ENCODE measurements at places on chromosomes 4 and X. TPM values are rescaled to one million over a fixed set of nuclear protein-coding genes. Genes with fewer than 3 reads are reported as not detected.

The MGAT4D gene
- not detected for total RNA-seq

The ATOH1 gene
- not detected for total RNA-seq

The DGKK gene
- total RNA-seq, result not detected

The FMR1NB gene
- not detected for total RNA-seq

The CT47C1 gene
- not detected for total RNA-seq

The UGT2B15 gene
- total RNA-seq, result not detected

- no peak overlapping the region for H3K27ac ChIP-seq
- no peaks in the 10 kb centered on the region for H3K36me3 ChIP-seq
- H3K4me3 ChIP-seq, result no peak overlapping the region
- no peaks in the 10 kb centered on the region for H3K27me3 ChIP-seq
These were observed 492.1 kb downstream of the PCDH10 start for GRCh38 chr4:133641191-133641590.

DNA sequence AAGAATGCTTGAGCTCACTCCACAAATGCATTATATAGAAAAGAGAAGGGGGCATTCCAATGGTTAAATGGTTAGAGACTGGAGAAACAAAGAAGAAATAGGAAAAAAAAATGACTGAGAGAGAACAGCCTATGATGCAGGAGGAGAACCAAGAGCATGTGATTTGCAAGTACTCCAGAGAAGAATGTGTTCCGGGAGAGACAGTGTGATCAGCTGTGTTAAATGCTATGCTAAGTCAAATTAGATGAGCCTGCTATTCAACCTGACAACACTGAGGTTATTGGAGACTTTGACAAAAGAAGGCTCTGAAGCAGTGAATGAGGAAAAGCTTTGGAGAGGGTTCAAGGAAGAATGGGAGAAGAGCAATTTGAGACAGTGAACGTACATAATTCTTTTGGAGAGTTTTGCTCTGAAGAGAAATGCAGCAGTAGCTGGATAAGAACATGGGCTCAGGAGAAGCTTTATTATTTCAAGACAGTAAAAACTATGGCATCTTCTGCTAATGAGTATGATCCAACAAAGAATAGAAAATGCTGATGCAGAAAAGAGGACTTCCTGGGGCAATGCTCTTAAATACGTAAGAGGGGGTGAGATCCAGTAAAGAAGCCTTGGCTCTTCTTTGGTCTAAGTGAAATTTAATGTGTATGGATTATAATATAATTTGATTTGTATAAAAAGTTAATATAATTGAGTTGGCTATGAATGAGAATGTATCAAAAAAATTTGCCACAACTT is 66.3 kb downstream of the PPP3CA start:
- no peaks in the 10 kb centered on the region for H3K27me3 ChIP-seq
- no peaks in the 10 kb centered on the region for H3K36me3 ChIP-seq
- H3K4me3 ChIP-seq, result no peak overlapping the region
- H3K4me1 ChIP-seq, result peaks cover 8% of the 10 kb centered on the region
- no peak overlapping the region for H3K27ac ChIP-seq
- no peak for DNase-seq

DNA sequence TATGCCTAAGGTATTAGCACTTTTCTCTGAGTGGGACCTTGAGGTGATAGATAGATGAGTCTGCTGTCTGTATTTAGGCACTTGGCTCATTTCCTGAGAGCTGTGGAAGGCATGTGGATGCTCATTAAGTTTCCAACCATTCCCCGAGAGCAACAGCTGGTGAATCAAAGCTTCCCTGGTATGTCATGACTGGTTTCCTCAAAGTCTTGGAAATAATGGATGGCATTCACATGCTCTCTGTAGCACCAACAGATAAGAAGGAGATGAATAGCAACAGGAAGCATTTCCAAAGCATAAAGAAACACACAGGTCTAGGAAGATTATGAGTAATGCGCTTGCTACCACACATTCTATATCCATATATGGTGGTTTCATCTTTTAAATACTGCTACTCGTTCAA is 118.3 kb upstream of the ETNPPL start:
- peaks cover 2% of the 10 kb centered on the region for H3K4me1 ChIP-seq
- no peak overlapping the region for H3K27ac ChIP-seq
- DNase-seq, result peak; percentile 44
- no peaks in the 10 kb centered on the region for H3K36me3 ChIP-seq

- H3K27me3 ChIP-seq, result no peaks in the 10 kb centered on the region
- H3K27ac ChIP-seq, result peak overlapping the region; percentile 92
- peak; percentile 97 for DNase-seq
These were observed 193.0 kb upstream of the C1QTNF7 start for GRCh38 chr4:15234856-15235126.

DNA sequence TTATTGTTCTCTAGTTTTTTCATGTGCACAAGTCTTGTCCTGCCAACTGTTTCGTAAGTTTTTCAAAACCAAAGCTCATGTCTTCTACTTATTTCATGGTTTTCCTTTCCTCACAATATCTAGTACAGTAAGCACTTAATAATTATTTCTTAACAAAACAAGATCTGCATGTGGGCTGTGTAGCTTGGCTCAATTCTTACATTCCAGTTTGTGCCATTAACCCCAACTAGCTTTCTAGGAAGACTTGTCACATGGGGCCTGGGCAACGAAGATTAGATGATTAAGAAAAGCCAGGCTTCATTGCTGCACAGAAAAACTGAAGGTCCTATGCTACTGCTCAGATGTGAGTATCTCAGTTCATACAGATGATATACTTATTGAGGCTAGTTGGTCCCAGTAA is 155.3 kb upstream of the TEX13A start:
- DNase-seq, result peak; percentile 10
- no peaks in the 10 kb centered on the region for H3K27me3 ChIP-seq
- no peak overlapping the region for H3K4me3 ChIP-seq
- no peaks in the 10 kb centered on the region for H3K4me1 ChIP-seq

- no peaks in the 10 kb centered on the region for H3K4me1 ChIP-seq
- H3K36me3 ChIP-seq, result no peaks in the 10 kb centered on the region
- peaks cover 4% of the 10 kb centered on the region for H3K27me3 ChIP-seq
- H3K4me3 ChIP-seq, result no peak overlapping the region
- no peak for DNase-seq
These were observed 15.4 kb upstream of the OCIAD1 start for GRCh38 chr4:48815483-48815882.

DNA sequence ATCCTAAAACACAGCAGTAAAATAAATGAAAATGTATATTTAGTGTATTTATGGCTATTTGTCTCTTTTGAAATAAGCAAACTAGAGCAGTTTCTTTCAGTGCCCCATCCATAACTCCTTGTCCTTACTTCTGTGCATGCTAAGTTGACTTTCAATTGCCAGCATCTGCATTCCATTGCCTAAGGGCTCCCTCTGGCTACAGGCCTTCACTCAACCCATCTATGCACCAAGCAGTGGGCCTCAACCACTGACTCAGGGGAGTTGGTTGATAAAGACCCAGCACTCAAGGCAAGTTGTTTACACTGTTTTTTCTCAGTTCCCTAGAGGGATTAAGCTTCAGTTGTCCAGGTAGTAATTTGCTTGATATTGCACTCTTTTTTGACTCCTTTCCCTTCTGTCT is 265.7 kb downstream of the IQCM start:
- H3K27ac ChIP-seq, result no peak overlapping the region
- peak; percentile 15 for DNase-seq
- no peaks in the 10 kb centered on the region for H3K27me3 ChIP-seq
- no peaks in the 10 kb centered on the region for H3K36me3 ChIP-seq
- H3K4me1 ChIP-seq, result no peaks in the 10 kb centered on the region

GRCh38 chrX:153771415-153772315 is 7.6 kb downstream of the PLXNB3 start:
- no peaks in the 10 kb centered on the region for H3K36me3 ChIP-seq
- no peak overlapping the region for H3K27ac ChIP-seq
- no peaks in the 10 kb centered on the region for H3K27me3 ChIP-seq

DNA sequence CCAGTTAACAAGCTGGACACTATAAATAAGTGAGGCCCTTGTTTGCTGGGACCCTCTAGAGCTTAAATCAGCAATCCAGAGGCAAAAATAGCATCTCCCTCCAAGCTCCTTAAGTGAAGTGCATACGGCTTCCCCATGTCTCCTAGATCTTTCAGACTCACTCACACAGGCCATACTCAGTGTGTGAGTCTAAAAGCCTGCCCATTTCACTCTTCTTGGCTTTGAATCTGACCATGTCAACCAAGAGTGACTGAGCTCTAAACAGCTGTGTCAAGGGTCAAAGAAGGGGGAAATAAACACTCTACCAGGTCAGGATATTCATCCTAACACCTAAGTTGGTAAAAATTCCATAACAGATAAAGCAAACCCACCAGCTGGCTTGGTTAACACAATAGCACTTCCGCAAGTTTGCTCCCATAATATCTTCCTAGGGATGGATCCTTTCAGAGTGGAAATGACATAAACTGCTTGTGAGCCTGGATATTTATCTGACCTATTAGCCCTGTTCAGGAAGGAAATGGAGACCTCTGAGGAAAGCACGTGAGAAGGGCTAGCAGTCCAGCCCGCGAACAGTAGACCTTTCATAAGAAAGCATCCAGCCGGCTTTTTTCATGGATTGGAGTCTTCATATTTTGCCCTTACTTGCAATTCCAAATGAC is 65.6 kb downstream of the MID1 start:
- H3K36me3 ChIP-seq, result no peaks in the 10 kb centered on the region
- no peak overlapping the region for H3K4me3 ChIP-seq
- H3K4me1 ChIP-seq, result no peaks in the 10 kb centered on the region
- H3K27ac ChIP-seq, result no peak overlapping the region

DNA sequence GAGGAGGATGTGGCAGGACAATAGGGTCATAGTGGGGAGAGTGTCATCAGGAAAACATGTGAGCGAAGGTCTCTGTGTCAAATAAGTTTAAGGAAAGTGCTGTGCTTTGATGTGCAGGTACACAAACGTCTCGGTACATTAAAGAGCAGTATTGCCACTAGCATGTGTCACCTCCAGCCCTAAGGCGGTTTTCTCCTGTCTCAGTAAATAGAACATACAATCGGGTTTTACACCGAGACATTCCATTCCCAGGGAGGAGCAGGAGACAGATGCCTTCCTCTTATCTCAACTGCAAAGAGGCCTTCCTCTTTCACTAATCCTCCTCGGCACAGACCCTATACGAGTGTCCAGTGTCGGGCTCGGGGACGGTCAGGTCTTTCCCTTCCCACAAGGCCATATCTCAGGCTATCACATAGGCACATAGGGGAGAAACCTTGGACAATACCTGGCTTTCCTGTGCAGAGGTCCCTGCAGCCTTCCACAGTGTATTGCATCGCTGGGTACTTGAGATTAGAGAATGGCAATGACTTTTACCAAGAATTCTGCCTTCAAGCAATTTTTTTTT is 684.5 kb downstream of the PDHA2 start:
- no peaks in the 10 kb centered on the region for H3K4me1 ChIP-seq
- H3K27ac ChIP-seq, result no peak overlapping the region
- DNase-seq, result no peak
- H3K4me3 ChIP-seq, result no peak overlapping the region

DNA sequence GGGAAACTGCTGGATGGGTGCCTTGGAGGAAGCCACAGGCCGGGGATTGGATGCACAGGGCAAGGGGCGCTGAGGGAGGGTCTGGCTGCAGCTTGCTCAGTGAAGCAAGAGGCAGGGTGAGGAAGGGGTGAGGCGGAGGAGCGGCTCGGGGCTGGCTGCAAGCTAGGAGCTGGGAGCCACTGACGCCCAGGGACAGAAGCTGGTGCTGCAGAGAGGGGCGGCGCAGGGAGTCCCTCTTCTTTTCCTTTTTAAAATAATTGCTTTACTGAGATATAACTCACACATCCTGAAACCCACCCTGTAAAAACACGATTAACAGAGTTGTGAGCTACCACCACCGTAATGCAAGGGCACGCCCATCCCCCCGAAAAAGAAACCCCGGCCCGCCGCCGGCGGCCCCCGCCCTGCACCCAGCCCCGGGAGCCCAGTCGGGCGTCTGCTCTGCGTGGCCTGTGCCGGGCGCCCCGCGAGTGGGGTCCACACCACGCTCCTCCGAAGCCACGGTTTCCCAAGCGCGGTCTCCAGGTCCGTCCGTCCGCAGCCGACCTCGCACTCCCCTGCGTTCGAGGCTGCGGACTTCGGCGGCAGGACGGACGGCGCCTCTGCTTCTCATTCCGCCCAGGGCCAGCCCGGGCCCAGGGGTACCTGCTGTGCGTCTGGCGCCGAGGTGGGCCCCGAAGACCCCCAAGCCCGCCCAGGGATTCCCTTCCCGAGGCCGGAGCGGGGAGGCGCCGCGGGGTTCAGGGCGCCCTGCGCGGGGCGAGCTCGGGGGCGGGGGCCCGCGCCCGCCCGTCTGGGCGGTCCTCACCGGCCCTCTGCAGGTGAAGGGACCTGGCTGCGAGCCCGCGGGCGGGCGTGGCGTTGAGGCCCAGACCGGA is 866 bp upstream of the UVSSA start:
- H3K4me1 ChIP-seq, result peaks cover 5% of the 10 kb centered on the region
- H3K27me3 ChIP-seq, result no peaks in the 10 kb centered on the region
- peak overlapping the region; percentile 82 for H3K27ac ChIP-seq
- H3K4me3 ChIP-seq, result peak overlapping the region; percentile 82

- H3K4me1 ChIP-seq, result peaks cover 2% of the 10 kb centered on the region
- peaks cover 2% of the 10 kb centered on the region for H3K36me3 ChIP-seq
- peak; percentile 60 for DNase-seq
These were observed 39.9 kb downstream of the TXLNG start for GRCh38 chrX:16826207-16826606.

GRCh38 chrX:2500803-2501558 is at the start of the genes DHRSX and ZBED1:
Gene DHRSX (minus strand): TSS chrX:2500976. CDS start chrX:2500925, 51 bp downstream.
Gene ZBED1 (minus strand): TSS chrX:2500976. CDS start chrX:2490719, 10,257 bp downstream.
- H3K4me3 ChIP-seq, result peak within 1 kb of the TSS; percentile 73
- no peaks in the 10 kb centered on the region for H3K27me3 ChIP-seq
- H3K36me3 ChIP-seq, result no peaks in the 10 kb centered on the region

GRCh38 chrX:29617276-29617675 is 598.1 kb upstream of the MAGEB2 start:
- no peaks in the 10 kb centered on the region for H3K27me3 ChIP-seq
- peak; percentile 31 for DNase-seq
- no peaks in the 10 kb centered on the region for H3K4me1 ChIP-seq
- H3K36me3 ChIP-seq, result no peaks in the 10 kb centered on the region
- no peak overlapping the region for H3K27ac ChIP-seq

DNA sequence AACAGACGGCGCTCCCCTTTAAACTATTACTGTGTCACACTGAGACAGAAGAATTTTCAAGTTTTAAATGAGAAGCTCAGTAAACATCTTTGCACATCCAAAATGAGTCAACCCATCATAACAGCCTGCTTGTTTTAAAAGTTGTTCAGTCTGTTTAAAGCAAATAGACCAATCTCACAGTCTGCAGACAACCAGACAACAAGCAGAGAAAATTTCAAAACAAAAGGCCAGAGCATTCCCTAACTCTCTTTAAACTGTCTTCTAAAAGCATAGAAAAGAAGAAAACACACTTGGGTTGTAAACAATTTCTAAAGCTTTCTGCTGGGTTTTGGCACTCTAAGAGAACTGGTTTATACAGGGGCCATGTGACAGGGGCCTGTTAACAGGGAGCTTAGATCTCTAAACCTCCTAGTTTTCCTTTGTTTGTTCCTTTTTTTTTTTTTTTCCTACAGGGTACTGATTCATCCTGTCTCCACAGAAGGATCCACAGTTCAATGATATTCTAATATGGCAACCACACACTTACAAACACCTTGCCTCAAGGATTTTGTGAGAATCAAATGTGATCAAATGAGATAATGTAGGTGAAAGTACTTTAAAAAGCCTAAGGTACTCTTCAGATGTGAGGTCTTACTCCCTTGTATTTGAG is 100.8 kb upstream of the MAML3 start:
- no peak overlapping the region for H3K27ac ChIP-seq
- peaks cover 21% of the 10 kb centered on the region for H3K4me1 ChIP-seq
- no peaks in the 10 kb centered on the region for H3K27me3 ChIP-seq
- no peak overlapping the region for H3K4me3 ChIP-seq
- no peaks in the 10 kb centered on the region for H3K36me3 ChIP-seq

- H3K36me3 ChIP-seq, result peaks cover 2% of the 10 kb centered on the region
- no peaks in the 10 kb centered on the region for H3K4me1 ChIP-seq
- DNase-seq, result peak; percentile 91
- H3K4me3 ChIP-seq, result no peak overlapping the region
These were observed 103.6 kb downstream of the PRKX start for GRCh38 chrX:3609810-3610209.

- no peaks in the 10 kb centered on the region for H3K36me3 ChIP-seq
- H3K4me1 ChIP-seq, result no peaks in the 10 kb centered on the region
- H3K4me3 ChIP-seq, result no peak overlapping the region
- DNase-seq, result peak; percentile 74
These were observed 47.0 kb upstream of the SCOC start for GRCh38 chr4:140326395-140326993.
